Astrocyte of the cerebellum (primary cell): ENCODE measurements at places on chromosomes 2 and 18.

GRCh38 chr2:149090706-149091105 lies 52.2 kb downstream of the LYPD6B start:
- no peak for DNase-seq

DNA sequence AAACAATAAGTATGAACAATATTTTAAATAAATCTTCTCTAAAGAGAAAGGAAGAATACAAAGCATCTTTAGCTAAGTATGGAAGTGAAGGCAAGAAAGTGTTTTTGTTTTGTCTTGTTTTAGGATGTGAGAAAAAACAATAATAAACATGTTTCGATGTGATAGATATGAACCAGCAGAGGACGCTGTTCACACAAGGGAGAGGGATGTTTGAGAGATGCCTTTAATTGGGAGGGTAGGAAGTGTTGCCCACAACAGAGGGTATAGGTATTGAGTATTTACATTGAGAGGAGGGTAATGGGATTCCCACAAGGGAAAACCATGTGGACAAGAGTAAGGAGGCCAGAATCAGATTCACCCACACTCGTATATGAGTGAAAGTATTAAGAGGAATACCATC lies 55.1 kb downstream of the CDH19 start:
- DNase-seq, result no peak

DNA sequence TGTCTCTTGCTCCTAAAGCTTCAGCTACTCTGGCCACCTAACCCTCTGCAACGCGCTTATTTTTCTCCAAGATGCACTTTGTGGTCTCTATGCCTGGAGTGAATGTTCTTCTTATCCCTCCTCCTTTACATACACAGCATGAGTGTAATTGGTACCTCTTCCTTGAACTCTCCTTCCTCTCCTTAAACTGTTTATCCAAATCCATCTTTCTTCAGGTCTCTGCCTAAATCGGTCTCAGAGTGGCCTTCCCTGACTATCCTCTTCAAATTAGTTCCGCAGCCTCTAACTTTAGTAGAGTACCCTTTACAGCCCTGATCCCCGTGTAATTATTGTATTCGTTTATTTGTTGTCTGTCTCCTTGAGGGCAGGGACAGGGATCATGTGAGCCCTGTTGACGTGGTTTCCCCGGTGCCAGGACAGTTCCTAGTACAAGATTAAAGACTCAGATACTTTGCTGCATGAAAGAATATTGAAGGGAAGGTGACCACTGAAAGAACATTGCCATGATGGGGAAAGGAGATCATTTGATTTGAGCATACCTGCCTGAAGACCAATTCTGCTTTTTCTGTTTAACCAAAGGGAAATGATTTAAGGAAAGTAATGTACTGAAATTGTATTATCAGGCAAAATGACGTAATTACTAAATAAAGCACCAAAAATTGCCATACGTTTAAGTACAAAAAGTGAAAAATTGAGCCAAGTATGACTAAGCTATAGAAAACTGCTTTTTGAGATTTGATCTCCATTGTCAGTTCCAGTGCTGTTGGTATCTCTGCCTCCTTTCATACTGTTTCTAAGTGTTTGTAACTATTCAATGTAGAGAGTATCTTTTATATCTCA lies 1.2 kb downstream of the CNOT9 start:
- DNase-seq, result no peak

DNA sequence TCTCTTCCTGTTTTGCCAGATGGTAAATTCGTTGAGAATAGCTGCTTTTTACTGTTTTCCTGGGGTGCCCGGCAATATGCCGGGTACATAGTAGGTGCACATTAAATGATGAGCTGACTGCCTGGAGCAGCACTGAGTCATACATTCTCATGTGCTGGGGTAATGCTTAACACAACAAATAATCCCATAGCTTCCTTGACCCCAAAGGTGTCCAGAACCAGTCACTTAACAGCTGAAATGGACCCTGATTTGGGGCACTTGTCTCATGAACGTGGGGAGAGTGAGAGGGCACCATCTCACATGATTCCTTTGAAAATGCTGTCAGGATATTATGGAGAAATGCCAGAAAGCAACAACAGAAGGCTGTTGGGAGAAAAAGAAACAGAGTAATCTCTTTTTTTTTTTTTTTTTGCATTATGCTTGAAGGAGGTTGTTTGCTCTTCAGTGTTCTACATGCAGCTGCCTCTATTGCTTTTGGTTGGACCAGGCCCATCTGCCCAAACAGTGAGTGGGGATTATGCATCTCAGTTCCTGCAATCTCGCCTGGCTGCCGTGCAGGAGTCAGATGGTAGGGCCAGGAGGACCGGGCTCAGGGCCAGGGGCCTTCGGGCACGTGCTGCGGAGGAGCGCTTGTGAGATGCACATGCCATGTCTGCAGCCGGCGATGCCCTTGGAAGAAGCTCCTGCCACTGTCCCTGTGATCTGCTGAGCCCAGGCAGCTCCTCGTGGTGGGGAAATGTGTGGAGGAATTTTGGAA lies 162.1 kb downstream of the SH3RF3 start:
- DNase-seq, result no peak

DNA sequence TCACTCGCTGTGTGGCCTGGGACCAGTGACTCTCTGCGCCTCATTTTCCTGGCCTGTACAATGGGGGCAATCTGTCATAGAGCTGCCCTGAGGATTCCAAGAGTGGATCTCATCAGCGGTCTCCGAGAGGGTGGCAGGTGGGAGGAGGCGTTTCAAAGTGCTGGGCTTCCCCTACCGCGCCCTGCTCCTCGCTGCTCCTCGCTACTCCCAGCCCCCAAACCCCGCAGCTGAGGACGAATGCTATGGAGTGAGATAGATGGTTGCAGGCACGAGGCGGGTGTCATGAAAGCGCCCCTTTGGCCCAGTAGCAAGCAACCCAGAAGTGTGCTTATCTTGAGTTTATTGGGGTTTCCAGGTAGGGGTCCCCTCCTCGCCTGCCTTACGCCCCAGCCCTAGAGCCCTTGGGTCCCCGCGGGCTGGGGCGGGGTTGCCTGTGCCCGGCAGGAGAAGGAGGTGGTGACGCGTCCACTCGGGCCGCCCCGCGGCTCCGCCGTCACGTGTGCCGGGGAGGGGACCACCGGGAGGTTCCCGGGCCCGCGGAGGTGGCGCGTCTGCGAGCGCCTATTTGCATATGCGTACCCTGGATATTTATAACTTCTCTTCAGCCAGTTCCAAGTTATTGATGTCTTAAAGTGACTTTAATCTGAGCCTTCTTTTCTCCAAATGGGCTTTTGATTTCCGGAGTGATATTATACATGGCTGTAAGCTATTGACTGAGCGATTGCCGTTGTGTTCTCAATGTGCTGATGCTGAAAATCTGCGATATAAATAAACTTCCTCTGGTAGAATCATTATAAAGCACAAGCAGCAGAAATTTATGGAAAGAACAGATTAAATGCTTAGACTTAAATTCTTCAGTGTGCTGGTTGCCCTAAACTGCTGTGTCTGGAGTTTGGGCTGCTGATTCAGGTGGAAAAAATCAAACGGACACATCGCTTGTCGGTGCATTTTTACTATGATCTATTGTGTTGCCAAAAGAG lies 263.7 kb downstream of the ATAD2B start:
- DNase-seq, result no peak

DNA sequence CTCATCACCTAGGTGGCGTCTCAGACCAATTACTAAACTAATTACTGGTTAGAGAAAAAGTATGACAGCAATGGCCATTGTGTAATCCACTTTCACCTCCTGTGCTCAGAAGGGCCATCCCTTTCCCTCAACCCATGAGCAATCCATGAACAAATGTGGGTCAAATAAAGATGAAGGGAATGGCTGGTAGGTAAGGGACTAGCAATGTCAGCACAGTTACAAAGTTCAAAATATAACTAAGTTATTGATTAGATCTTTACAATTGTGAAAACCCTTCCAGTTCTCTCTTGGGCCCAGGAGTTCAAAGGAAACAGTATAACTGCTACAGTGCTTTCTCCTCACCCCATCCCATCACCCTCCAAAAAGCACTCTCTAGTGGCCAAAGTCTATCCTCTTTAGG lies 98.3 kb downstream of the DTNA start:
- DNase-seq, result no peak

- no peak for DNase-seq
Measured at GRCh38 chr18:55413474-55413873, 174.5 kb downstream of the TCF4 start.

- DNase-seq, result no peak
Measured at GRCh38 chr2:102129951-102130646, 12.4 kb upstream of the IL1R1 start.

GRCh38 chr2:85994421-85994777 lies 105.6 kb upstream of the ST3GAL5 start:
- DNase-seq, result no peak

DNA sequence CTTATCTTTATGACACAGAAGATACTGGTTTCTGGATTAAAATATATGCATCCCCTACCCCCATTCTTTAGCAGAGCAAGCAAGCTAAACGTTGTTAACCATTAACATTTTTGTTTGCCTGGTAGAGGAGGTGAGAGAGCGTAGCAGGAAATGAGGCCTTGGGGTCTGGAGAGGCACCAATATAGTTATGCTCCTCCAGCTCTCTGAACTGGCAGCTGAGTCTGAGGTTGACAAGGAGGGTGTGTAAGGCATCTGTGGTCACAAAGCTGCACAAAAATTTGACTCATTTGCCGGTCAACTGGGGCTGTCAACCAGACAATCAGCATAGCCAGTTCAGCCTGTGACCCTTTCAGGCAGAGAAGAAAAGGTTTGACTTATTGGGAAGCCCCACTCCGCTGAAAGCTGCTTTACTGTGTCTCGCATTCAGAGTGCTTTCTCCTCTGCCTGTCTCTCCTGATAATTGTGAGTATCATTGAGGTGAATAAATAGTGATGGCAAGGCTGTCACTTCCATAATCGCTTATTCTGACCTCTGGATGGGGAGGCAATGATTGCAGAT lies 647.5 kb upstream of the SETBP1 start:
- DNase-seq, result no peak

- DNase-seq, result no peak
Measured at GRCh38 chr18:24014062-24014985, at the start of gene TTC39C. TTC39C (plus strand) TSS chr18:24014754; CDS start chr18:24014872, 118 bp downstream.

DNA sequence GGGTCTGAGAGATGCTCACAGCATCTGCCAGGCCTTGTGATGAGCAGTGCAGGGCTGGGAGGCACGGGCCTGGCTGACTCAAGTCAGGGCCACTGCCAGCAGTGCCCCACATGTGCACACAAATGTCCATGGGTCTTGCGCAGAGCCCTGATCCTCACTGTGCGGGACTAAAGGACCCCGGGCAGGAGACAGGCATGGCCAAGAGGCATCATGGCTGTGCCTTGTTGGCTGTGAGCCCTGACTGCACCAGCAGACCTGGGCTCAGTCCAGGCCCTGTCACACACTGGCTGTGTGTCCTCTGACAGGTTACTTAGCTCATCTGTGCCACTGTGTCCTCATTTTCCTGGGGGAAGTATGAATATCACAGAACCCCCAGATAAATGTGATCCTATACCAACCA lies 4.0 kb downstream of the KCNIP3 start:
- DNase-seq, result no peak

- DNase-seq, result no peak
Measured at GRCh38 chr2:222992137-222992536, 59.9 kb upstream of the KCNE4 start.

GRCh38 chr2:144516411-144516980 lies 3.4 kb downstream of the ZEB2 start:
- no peak for DNase-seq

DNA sequence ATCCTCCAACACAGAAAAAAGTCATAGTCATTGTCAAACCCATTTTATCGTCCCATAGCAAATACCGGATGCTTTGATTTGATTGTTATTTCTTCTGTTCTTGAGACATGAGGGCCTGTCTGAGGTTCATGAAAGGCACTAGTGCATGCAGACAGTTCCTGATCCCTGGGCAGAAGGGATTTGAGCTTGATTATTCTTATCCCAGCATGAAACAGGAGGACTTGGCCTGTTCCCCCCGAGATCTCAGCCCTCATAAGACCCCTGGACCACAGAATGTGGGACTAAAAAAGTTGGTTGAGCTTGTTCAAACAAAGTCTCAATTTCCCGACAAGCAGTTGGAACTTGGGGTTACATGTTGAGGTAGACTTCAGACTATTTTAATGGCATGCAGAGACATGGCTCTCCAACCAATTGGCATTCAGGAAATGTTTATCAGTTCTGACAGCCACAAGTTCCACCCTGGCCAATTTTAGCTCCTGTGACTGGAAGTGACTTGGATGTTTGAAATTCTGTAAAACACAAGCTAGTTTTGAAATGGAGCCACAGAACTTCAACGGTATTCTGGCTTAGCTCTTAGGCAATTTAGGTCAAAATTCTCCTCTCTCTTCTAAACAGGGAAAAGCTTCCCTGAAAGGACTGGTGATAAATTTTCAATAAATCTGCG lies 366.9 kb upstream of the SLC14A2 start:
- DNase-seq, result peak; percentile 74

DNA sequence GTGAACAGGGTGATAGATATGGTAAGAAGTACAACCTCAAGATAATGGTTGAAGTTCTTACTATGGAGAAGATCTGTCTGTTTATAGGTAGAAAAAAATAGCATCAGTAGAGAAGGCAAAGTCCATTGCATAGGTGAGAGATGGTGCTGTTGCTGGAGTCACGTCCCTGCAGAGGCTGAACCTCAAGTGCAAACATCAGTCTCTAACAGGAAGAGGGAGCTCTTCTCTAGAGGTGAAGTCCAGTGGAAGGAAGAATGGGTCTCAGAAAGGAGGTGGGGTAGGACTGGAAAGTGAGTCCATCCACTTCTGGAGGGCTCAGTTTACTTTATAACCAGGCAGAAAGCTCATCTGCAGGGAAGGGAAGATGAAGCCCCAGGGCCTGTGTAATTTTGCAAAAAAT lies 337.7 kb downstream of the MEIS1 start:
- DNase-seq, result no peak

GRCh38 chr2:208148803-208149202 lies 2.8 kb upstream of the CRYGB start:
- no peak for DNase-seq

GRCh38 chr2:56040189-56040588 lies 116.6 kb upstream of the EFEMP1 start:
- no peak for DNase-seq

- peak; percentile 4 for DNase-seq
Measured at GRCh38 chr2:14543284-14543683, 89.2 kb upstream of the LRATD1 start.

GRCh38 chr2:51960841-51961335 lies 929.0 kb upstream of the NRXN1 start:
- DNase-seq, result no peak

GRCh38 chr2:70498528-70498927 lies 55.1 kb downstream of the TGFA start:
- DNase-seq, result no peak
